GM13977 (cell line): ENCODE measurements at places on chromosomes 6 and 20.

DNA sequence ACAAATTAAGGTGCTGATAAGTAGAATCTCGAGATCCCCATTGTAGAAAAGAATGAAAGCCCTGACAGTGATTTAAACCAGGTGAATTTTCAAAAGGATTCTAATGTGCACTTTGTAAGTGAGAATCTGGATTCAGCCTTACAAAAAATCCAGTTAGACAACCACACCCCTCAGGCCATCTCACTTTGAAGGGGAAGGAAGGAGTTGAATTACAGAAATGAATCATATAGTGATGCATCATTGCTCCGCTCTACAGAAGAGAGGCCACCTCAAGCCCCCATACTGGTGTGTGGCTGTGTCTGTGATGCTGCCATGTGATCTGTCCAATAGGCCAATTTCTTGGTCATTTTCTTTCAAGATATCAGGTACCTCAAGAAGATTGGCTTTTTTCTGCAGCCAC is 85.5 kb upstream of the NT5E start:
- no peak for DNase-seq

GRCh38 chr6:511488-512137 is 120.1 kb downstream of the IRF4 start:
- no peak for DNase-seq

GRCh38 chr6:150175586-150176151 is 32.8 kb downstream of the PPP1R14C start:
- DNase-seq, result no peak

GRCh38 chr6:9039258-9039657 is 603.9 kb upstream of the SLC35B3 start:
- no peak for DNase-seq

DNA sequence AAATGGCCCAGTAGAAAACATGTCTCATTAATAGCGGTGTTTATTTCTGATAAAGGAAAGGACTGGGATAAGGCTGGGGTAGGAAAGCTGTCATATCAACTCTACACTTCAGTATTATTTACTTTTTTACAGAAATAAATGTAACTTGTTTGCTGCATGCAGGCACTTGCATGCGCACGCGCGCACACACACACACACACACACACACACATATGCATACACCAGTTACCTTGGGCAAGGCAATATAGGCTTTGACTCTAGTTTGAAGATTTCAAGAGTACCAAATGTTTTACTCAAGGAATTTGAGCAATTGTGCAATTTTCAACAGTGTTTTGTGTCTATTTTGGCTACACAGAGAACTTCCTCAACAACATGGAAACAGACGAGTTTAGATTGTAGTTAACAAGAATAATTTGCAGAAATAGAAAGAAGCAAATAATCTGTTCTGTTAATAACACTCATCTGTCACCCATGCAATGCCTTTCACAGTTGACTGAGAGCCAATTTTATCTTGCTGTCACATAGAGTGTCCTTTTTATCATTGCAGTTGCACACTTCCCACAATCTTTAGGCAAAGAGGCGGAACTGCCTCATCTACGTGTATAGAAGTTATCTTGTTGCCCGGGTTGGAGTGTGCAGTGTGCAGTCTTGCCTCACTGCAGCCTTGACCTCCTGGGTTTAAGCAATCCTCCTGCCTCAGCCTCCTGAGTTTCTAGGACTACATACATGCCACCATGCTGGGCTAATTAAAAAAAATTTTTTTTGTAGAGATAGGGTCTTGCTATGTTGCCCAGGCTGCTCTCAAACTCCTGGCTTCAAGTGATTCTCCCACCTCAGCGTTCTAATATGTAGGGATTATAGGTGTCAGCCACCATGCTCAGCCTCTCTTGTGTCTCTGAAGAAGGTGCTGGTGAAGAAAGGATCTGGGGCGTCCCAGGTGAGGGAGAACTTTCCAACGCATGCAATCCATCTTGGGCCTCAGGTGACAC is 74.8 kb upstream of the SHLD1 start:
- DNase-seq, result no peak

DNA sequence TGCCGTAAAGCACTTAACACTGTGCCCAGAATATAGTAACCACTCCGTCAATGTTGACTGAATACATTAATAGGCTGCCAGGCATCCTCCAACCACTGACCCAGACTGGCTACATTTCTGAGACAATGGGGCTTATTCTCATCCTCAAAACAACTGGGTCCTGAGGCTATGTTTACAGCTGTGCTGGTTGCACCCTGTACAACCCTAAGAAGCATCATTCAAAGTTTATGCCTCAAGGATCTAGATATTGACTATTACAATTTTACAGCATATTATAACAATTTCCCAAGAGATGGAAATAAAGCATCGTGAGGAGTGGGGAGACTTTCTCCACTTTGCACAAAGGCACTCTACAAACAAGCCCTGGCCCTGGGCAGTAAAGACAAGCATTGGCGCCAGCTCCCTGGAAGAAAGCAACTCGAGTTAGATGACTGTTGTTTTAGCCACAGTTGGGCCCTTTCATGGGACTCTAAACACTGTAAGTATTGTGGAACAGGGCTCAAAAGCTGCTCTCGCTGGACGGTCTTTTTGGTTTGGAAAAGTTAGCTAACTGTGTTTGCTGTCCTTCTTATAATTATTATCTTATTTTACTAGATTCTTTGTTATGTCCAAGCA is 30.2 kb downstream of the MYLIP start:
- no peak for DNase-seq

DNA sequence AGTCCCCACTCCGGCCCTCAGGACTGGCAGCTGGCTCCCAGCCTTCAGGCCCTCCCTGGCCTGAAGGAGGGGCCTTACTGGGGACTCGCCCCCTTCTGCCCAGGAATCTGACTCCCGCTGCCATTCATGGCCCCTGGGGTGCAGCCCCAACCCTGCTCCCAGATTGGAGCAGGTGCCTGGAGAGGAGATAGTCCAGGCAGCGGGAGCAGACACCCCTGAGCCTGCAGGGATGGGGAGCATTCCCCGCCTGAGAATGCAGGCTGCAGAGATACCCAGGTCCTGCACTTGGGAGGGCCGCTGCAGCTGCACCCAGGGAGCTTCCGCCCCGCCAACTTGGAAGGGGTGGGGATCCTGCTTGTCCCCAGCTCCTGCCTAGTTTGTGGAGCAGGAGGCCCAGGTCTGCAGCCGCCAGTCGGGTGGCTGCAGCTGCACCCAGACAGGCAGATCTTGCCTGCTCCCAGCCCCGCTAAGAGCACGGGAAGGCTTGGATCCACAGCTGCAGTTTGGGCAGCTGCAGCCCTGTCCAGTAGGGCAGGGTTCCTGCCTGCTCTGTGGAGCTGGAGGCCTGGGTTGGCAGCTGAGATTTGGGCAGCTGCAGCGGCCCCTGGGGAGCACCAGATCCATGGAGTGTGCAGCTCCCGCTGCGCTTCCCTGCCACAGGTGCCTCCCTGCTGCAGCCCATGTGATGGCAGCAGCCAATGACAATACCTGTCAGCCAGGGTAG is 5.2 kb downstream of the GTSF1L start:
- no peak for DNase-seq

GRCh38 chr6:155036907-155037306 is 41.8 kb downstream of the TIAM2 start:
- no peak for DNase-seq

- no peak for DNase-seq
Measured at GRCh38 chr6:87281426-87281825, 41.0 kb upstream of the SMIM8 start.

GRCh38 chr6:90484385-90484784 is 102.5 kb downstream of the MAP3K7 start:
- DNase-seq, result no peak

DNA sequence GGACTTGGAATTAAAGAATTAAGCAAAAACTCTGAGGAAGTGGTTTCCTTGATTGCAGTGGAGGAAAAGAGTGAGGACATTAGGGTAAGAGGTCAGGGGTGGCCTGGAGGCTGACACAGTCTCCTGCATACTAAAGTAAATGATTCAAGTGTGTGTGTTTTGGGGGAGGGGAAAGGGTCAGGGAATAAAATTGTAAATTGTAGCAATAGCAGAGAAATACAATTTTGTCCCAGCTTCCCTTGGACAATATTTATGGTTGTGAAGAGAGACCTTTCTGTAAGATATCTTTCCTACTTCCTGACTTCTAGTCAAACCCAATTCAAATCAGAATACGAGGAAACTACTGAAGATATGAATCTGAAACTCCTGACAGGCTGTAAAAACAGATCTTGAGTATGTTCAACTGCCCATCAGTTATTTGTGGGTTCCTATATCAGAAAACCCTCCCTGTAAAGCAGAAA is 143.4 kb upstream of the HMGN3 start:
- DNase-seq, result no peak

DNA sequence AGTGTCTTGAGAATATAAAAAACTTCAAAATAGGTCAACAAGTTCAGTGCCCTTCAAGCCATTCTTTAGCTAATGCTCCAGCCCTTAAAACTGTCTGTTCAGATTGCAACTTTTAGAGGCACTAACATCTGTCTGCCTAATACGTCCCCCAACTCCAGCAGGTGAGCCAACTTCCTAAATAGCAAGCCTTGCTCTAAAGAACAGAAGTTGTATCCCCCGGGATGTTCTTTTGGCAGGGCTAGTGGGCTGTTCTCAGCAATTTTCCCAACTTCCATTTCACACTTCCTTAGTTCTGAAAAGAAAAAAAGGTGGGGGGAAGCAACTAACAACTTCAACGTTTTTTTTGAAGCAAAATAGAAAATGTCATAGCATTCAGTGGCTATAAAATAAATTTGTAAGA is 290.0 kb upstream of the PTCHD4 start:
- no peak for DNase-seq

DNA sequence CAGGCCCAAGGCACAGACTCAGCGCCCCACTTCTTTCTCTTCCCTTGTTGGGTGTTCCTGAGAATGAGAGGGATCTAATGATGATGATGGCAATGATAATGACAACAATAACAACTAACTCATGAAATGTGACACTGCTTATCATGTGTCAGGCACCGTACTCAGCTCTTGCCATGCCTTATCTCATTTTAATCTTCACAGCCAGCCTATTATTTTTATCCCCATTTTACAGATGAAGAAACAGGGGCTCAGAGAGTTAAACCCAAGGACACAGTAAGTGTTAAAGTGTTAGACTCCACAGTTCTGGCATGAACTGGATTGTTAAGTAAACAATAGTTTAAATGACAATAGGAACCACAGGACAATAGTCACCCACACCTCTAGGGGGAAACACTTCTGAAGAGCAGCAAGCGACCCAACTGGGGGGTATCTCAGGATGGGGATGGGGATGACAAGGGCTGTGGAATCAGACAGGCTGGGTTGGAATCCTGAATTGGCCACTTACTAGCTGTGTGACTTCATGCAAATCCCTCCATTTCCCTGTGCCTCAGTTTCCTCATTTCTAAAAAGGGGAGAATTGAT is 12.5 kb downstream of the RSPH9 start:
- DNase-seq, result no peak

DNA sequence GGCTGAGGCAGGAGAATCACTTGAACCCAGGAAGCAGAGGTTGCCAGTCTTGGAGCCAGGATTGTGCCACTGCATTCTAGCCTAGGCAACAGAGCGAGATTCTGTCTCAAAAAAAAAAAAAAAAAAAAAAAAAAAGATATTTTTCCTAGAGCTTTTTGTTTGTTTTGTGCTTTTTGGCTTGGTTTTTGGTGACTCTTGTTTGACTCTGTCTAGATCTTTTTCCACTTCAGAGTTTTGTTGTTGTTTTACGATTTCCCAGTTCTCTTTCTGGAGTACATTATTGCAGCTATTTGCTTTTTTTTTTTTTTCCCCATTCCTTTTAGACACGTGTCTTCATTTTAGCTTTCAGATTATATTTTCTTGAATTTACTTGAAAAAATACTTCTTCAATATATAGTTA is 67.0 kb upstream of the AKAP12 start:
- DNase-seq, result no peak

- no peak for DNase-seq
Measured at GRCh38 chr6:163716690-163717089, 302.2 kb downstream of the QKI start.

DNA sequence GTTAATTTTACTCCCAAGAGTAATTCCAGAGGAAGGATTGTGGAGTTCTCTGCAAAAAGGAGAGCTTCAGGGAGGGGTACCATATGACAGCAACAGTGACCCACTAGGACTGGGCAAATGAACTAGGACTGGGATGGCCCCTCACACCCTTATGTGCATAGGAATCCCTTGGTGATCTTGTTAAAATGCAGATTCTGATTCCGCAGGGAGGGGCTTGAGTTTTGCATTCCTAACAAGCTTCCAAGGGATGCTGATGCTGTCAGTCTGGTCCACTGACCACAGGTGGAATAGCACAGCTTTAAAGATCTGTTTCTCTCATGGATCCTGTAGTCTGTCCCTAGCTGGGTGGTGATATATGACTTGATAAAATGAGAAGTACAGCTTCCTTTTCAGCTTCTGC is 6.3 kb upstream of the FOXA2 start:
- DNase-seq, result no peak

DNA sequence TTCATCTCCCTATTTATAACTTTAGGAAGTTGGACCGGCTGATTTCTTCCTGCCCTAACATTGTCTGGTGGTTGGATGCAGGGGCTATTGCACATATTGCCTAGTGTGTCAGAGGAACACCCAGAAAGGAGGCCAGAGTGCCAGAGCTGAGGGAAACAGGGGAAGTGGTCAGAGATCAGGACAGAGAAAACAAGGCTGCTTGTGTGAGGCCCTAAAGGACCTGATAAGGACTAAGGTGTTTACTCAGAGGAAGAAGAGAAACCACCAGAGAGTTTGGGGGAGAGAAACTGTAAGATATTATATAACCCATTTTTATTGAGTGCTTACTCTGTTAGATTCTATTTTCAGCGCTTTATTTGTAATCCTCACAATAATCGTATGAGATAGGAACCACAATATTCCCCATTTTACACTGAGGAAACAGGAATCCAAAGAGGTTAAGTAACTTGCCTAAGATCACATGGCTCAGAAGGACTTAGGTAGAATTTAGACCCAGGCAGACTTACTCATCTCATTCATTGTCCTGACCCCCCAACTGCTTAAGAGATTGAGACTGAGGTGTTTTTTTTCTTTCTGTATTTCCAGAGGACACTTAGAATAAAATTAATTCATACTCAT is 54.0 kb upstream of the REV3L start:
- peak; percentile 23 for DNase-seq

- no peak for DNase-seq
Measured at GRCh38 chr6:53611889-53612288, 53.7 kb downstream of the KLHL31 start.

GRCh38 chr6:12506159-12506558 is 210.4 kb upstream of the PHACTR1 start:
- DNase-seq, result no peak

GRCh38 chr6:51077821-51078518 is 259.3 kb downstream of the TFAP2B start:
- no peak for DNase-seq

GRCh38 chr6:11822346-11822745 is 43.7 kb upstream of the ADTRP start:
- no peak for DNase-seq

GRCh38 chr6:163647624-163648023 is 233.1 kb downstream of the QKI start:
- no peak for DNase-seq

DNA sequence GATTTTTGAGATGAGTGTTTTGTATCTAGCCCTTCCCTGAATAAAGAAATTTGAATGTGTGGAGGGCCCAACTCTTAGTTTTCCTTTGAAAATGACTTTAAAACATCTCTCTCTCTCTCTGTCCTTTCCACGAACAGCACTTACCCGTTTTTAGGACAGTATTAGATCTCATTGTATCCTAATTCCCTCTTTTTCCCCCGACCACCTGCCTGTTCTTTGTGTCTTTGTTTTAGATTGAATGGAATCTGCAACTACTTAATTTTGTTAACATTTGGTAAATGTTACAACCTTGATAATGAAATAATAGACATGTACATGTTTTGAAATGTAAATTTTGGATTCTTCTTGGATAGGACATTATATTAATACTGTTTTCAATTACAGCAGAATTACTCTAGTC is 3.1 kb downstream of the DSP start:
- DNase-seq, result no peak
